ENCODE measurements at places on chromosomes 5 and 9.

GRCh38 chr5:73494721-73495120 is 3.5 kb upstream of the BTF3 start:
- no peak for DNase-seq

DNA sequence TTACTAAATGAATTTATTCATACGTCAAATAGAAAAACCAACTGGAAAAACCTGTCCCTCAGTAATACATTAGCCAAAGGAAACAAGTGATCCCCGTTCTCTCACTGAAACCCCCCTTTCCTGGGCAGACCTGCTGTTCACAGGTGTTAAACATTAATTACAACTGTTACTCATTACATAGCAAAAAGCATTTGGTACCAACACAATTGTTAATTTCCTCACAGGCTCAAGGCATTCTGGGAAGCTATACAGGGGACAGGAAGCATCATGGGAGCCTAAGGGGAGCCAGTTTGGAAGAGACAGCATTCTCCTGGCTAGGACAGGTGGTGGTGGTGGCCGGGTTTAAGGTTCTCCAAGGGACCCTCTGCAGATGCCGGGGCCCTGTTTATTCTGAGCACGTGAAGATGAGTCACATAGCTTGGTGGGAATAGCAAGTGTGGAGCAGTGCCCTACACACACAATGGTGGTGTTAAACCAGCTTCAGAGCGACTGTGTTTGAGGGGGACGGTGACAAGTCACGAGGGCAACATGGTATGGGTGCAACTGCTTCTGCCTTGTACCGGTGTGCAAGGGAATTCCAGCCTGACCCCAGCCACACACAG is 62.6 kb upstream of the SLC25A51 start:
- DNase-seq = no peak

- no peak for DNase-seq
Observed at GRCh38 chr5:16792598-16793275, 143.4 kb downstream of the MYO10 start.

- DNase-seq = no peak
Observed at GRCh38 chr5:172683645-172684471, 42.8 kb downstream of the NEURL1B start.
